ENCODE measurements at places on chromosomes 1 and 21.
A peak's percentile ranks its signal among the peaks of the same experiment; 100 is the strongest.

- no peak for DNase-seq
Measured at GRCh38 chr21:43767984-43768867, 7.9 kb downstream of the CSTB start.

GRCh38 chr1:229035748-229036082 lies 235.2 kb upstream of the RAB4A start:
- no peak for DNase-seq

- no peak for DNase-seq
Measured at GRCh38 chr1:235650341-235651169, 971 bp upstream of the GNG4 start.

DNA sequence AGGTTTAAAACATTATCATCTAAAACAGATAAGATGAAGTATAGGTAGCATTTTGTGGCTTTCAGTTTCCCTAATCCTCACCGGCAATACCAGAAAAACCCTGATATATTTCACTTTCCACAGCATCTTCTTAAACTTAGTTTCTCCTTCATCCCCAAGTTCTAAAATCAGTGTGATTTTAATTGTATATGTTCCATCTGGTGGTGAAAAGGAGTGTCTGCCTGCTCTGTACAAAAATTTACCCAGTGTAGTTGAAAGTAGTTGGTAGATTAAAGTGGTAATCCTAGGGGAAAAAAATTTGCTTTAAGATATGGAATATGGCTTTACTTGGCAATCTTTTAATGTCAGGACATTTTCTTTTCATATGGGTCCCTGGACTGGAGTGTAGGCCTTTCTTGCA lies 74.3 kb downstream of the CEP350 start:
- no peak for DNase-seq

DNA sequence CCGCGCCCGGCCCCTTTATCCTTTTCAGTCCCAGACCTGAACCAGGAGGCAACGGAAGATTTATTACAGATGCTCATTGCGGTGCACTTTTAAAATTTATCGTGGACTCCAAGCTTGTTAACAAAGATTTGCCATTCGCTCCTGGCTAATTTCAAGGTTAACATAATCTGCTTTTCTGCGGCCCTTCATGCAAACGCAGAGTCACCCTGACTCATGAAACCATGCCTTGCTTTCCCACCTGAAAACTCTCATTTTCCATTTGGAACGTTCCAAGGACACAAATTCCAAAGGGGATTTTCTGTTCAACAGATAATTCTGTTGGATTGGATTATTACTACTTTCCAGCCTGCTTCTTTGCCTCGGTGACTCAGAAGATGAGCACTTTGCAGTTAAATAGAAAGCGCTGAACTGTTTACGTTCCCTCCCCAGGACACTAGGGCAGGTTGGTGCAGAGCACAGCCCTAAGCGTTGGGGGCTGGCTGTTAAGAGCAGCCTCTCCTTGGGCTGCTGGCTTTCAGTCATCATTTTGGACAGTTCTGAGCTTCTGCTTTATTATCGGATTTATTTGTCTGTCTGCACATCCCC lies 51.1 kb downstream of the CD247 start:
- no peak for DNase-seq

DNA sequence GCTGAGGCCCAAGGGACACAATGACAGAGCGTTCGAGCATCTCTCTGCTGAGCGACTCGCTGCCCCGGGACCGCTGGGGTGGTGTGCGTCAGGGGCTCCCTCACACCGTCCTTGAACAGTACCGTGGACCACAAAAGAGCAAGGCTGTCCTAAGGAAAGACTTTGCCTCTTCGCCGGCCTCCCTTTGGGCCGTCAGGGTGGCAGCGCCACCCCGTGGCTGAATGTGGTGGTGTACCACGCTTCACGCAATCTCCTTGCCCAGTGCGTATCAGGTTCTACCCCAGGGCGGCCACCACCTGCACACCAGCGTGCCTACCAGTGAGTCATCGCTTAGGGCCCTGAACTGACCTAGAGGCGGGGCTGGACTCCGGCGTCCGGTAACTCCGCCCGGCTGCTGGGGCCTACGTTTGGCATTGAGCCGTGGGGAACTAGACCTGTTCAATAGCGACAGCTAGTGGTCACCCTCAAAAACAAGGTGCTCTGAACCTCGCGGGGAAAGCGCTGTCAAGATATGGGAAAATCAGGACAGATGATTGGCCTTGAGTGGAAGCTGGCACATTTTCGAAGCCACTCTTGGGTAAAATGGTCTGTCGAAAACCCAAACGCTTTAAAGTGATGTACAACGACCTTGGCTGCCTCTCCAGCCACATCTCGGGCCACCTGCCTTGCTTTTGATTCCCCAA lies 8.1 kb upstream of the TRAF3IP3 start:
- peak; percentile 70 for DNase-seq

GRCh38 chr1:207849646-207850045 lies 61.3 kb downstream of the CD34 start:
- DNase-seq: no peak

- no peak for DNase-seq
Measured at GRCh38 chr1:69103705-69104385, 463.9 kb upstream of the LRRC7 start.

- no peak for DNase-seq
Measured at GRCh38 chr1:62142496-62142895, 52.2 kb upstream of the L1TD1 start.

GRCh38 chr1:77739235-77739634 lies 20.4 kb downstream of the USP33 start:
- no peak for DNase-seq

DNA sequence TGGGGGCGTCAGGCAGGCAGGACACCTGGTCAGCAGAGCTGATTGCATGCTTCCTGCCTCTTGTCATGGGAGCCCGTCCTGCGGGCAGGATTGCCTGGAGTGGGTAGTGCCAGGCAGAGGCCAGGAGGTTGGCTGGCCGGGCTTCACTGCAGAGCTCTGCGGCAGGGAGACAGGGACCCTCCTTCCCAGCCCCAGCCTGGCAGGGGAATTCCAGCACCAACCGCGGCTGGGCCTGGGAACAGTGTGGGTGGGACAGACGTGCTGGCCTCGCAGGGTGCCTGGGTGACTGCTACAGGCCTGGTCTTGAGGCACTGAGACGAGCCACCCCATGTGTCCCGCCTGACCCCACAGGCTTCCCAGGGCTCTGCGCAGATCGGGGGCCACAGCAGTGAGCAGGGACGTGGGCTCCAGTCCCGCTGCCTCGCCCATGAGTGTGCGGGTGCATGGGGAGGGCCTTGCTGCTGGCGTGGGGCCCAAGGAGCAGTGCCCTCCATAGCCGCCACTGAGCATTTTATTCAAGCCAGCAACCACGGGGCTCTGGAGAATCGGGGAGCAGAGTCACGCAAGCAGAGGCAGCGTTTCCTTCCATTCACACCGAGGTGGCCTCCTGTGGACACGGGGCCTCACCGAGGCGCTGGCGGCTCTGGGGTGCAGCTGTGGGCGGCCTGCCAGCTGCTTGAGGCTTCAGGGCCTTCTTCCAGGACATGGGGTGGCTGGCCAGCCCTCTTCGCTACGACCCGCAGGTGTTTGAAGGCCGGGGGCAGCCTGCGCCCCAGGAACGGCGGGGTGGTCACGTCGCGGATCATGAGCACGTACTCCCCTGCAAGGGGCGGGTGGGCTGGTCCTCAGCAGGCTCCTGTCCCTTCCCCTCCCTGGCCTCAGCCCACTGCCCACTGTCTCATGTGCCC lies 70.3 kb downstream of the MORN1 start:
- no peak for DNase-seq

DNA sequence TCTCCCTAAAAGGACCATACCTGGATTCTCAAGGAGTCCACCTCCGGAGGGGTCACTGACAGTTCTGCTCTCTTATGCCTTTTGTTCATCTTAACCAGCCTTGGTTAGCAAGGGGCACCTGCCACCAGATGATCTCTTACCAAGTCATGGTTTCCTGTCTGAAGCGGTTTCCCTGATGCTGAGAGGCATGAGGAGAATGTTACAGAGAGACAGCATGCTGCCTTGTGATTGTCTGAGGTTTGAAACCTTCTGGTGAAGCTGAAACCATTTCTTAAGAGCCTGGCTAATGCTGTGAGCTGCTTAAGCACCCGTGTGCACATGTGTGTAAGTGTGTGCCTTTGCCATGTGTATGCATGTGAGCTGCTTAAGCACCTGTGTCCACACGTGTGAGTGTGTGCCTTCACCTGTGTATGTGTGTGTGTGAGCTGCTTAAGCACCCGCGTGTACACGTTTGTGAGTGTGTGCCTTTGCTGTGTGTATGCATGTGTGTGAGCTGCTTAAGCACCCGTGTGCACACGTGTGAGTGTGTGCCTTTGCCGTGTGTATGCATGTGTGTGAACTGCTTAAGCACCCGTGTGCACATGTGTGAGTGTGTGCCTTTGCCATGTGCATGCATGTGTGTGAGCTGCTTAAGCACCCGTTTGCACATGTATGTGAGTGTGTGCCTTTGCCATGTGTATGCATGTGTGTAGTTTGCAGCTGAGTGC lies 136.4 kb upstream of the COL6A1 start:
- no peak for DNase-seq

- DNase-seq: no peak
Measured at GRCh38 chr1:245604979-245605378, 450.2 kb downstream of the KIF26B start.

Measured in T-helper 1 cell (primary cell).